ENCODE measurements at places on chromosomes 2 and 18. TPM values are rescaled to one million over a fixed set of nuclear protein-coding genes. Genes with fewer than 3 reads are reported as not detected.

TPO gene
- total RNA-seq: not detected

ARID5A gene
- 29.5 TPM for total RNA-seq

SETBP1 gene
- total RNA-seq: 2.6 TPM

PTPRM gene
- total RNA-seq: 100 TPM

SAG gene
- not detected for total RNA-seq

PCGF1 gene
- total RNA-seq: 31.1 TPM

TEKT4 gene
- total RNA-seq: not detected

RTP5 gene
- not detected for total RNA-seq
